Posterior cingulate gyrus (tissue), 11 donors: ENCODE measurements at places on chromosomes 5 and 9.

DNA sequence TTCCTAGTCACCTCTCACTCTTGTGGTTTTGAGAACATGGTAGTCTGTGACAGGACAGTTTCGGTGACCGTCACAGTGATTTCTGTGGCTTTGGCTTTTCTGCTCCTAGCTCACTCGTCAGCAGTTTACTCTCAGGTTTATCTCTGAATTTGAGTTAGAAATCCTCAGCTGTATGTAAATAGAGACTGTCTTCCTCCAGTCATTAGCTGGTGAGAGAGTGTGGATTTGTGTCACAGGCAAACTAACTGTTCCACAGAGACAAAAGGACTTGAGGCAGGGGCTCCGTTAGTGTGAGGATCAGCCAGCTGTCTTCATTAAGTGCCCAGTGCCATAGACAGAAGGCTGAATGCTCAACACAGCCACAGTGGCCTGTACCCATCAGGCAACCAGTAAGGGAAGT, 131.4 kb downstream of the CD180 start:
- DNase-seq: no peak

GRCh38 chr9:4530375-4530774, 40.1 kb downstream of the SLC1A1 start:
- no peak for DNase-seq

- no peak for DNase-seq
Measured at GRCh38 chr5:131382407-131383395, 118.8 kb downstream of the CDC42SE2 start.

DNA sequence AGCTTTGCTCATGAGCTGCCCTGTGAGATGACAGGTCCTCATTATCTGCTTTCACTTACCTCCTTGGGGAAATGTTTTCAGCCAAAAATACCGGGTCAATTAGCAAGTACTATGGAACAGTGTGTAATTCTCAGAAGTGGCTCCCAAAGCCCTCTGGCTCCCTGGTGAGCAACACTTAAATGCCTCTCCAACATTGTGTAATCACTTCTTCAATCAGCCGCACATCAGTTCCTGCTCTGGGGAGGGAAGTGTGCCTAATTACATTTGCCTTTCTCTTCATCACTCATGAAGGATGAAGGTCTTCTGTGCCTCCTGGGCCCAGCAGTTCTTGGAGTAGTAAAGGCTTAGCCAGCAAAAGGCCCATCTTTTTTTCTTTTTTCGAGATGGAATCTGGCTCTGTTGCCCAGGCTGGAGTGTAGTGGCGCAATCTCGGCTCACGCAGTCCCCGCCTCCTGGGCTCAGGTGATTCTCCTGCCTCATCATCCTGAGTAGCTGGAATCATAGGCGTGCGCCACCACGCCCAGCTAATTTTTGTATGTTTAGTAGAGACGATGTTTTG, 23.1 kb downstream of the NIM1K start:
- no peak for DNase-seq

DNA sequence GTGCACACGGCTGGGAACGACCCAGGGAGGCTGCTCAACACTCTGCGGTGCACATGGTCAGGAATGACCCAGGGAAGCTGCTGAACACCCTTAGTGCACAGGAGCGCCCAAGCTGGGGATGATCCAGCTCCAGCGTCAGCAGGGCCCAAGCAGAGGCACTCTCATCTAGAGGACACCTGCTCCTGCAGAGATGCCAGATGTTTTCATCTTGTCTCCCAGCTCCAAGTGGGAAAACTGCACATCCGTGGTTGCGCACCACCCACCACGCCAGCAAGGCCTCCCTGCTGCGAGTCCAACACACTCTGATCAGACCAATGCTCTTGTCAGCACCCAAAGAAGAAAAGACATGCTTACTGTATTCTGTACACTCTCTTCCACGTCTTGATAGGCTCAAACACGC, 34.1 kb downstream of the UBE2QL1 start:
- DNase-seq: peak; percentile 88

DNA sequence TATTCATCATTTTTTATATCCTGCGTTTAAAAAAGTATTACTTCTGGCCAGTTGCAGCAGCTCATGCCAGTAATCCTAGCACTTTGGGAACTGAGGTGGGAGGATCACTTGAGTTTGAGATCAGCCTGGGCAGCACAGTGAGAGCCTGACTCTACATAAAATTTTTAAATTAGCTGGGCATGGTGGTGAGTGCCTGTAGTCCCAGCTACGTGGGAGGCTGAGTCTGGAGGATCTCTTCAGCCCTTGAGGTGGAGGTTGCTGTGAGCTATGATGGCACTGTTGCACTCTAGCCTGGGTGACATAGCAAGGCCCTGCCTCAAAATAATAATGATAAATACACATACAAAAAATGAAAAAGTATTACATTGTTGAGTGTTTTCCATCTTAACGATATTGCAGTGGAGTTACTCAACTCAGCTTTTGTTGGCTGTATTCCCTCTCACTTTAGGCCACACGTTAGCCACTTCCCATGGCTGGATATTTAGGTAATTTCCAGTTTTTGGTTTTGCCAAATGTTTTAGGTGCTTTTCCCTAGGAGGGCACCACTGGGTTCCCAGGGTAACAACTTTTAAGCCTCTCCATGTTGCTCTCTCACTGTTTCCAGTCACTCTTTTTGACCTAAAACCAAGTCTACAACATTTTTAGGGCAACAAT, 20.6 kb downstream of the SHB start:
- no peak for DNase-seq

- DNase-seq: no peak
Measured at GRCh38 chr5:90645024-90645610, 86.5 kb downstream of the ADGRV1 start.

DNA sequence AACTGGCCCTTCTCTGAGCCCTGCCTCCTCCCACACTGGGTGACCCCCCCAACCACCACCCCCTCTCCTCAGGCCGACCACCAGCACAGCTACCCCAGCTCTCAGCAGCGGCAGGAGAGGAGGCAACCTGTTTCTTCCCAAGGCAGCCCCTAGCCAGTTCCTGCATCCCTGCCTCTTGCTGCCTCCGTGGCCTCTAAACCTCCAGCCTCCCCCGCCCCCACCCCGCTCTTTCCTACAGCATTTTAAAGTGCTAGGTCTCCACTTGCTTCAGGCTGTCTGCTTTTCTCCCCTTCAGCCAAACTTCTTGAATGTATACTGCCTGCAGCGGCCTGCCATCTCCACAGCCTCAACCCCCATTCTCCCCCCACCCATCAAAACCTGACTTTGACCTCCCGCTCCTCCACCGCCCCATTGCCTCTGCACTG, 135.6 kb downstream of the DAB2IP start:
- DNase-seq: peak; percentile 55

GRCh38 chr9:132756214-132756845, 86.1 kb downstream of the GTF3C4 start:
- peak; percentile 34 for DNase-seq

DNA sequence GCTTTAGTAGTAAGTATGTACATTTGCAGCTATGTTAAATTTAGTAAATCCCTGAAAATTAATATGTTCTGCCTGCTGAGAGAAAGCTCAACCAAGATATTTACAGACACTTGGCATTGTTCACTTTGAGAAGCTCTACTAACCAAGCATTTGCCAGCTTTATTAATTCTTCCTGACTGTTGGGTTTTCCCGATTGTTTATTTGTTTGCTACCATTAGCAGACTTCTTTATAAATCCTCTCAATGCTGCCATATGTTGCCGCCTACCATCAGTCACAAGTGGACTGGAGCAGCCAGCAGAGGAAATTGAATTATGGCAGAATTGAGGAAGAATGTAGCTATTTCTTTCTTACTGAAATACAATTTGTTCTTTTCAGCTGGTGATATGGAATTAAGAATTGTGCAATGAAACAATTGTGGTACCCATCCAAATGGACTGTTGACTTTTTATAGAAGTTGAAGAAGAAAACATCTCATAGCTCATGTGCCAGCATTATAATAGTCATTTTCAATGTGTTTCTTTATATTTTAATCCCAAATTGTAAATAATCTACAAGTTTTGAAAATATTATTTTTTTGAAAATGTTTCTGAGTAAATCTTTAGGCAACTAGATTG, 588.7 kb upstream of the CDH6 start:
- no peak for DNase-seq

GRCh38 chr5:177524539-177524900, 7.8 kb upstream of the DDX41 start:
- DNase-seq: no peak

DNA sequence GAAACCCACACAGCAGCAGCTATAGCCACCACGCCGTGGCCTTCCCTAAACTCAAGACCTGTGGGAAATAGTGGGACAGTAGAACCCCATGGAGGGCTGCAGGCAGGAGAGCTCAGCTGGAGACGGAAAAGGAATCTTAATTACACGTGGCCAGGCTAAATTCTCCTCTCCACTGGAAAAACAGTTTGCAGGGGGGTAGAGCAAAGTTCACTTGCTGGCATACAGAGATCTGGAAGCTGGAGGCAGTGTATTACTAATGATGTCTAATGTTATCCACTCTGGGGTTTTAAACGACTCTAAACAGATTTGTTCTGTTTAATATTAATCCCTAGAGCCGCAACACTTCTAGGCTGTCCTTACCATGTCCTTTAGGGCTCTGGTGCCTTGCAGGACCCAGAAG, 257.1 kb downstream of the SAXO1 start:
- DNase-seq: no peak

- DNase-seq: no peak
Measured at GRCh38 chr9:37066139-37066725, 32.2 kb upstream of the PAX5 start.

DNA sequence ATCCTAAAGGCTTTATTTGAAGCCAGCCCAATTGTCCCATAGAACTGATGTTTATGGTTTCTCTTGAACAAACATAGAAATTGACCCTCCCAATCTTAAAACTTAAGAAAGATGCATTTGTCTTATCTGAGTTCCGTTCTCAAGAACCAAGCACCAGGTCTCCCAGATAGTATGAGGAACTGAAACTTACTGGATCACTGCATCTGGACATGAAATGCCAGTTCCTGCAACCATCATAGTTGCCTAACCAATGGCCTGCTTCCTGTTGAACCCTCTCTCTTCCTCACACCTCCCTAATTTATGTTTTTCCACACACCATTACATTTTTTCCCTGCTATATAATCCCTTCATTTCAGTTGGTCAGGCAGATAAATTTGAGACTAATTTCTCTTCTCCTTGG, 478.9 kb downstream of the HTR1A start:
- DNase-seq: no peak

GRCh38 chr5:132771503-132771998, 5.5 kb downstream of the SEPTIN8 start:
- DNase-seq: no peak

DNA sequence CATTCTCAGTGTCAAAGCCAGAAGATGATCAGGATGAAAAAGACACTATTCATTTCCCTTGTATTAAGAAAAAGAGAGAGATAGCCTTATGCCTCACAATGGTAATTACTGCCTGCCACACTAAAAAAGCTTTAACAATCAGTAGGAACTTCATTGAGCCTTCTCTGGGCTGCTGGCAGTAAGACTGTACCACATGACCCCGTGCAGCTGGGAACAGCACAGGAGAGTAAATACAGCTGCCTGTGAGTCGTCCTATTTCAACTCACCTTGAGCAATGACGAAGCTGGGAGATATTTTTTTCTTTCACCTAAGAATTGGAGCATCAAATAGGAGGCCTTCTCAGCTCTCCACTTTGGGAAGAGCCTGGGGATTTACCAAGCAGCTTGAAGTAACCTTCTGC, 316.3 kb downstream of the GABRB2 start:
- no peak for DNase-seq

- no peak for DNase-seq
Measured at GRCh38 chr5:95621839-95622629, 2.1 kb downstream of the GPR150 start.

GRCh38 chr9:121735065-121735792, 83.8 kb downstream of the DAB2IP start:
- no peak for DNase-seq

- no peak for DNase-seq
Measured at GRCh38 chr5:19977099-19977498, 10.9 kb downstream of the CDH18 start.

DNA sequence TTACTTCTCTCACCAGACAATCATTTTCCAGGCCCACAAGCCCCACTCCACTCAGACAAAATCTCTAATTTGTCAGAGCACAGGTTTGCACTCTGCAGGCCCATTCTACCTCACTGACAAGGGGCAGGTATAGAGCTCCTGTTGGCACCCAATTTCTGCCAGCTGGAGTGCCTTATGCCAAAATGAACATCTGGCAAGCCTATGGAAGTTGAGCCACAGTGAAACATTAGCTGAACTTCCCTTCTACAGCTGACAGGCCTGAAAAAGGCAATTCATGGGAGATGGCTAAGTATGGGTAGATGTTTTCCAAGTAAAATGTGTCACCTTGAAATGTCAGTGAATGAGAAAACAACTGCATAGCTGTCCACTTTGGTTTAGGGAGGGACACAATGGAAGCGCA, 87.0 kb downstream of the SPOCK1 start:
- no peak for DNase-seq

GRCh38 chr5:459562-460272, 16.7 kb downstream of the EXOC3 start:
- peak; percentile 71 for DNase-seq

DNA sequence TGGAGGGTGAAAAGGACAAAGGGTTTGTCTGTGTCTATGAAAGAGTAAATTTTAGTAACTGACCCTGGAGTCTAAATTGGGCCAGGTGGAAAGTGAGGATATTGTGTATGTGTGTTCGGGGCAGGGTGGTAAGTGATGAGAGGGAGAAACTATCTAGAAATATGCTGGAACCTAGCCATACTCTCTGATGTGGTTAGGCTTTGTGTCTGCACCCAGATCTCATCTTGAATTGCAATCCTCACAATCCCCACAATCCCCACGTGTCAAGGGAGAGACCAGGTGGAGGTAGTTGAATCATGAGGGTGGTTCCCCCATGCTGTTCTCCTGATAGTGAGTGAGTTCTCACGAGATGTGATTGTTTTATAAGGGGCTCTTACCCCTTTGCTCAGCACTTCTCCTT, 60.6 kb downstream of the COMMD10 start:
- no peak for DNase-seq

DNA sequence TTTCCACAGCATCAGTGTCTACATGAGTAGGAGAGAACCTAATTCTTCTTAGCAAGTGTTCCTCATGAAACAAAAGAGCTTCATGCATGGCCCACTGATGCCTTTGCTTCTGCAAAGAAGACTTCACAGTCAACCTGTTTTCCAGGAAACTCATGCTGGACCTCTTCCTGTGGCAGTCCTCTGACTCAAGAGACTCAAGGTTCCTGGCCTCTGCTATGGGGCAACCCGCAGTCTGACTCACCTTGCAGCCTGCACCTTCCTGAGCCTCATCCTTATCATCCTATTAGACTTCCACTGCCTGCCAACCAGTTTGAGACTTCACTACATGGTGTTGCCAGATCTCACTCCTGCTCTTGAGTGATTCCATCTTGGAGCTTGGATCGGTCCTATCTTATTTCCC, 17.6 kb upstream of the AGGF1 start:
- DNase-seq: no peak

GRCh38 chr5:132776131-132776937, 705 bp downstream of the SEPTIN8 start:
- DNase-seq: peak; percentile 63

- no peak for DNase-seq
Measured at GRCh38 chr9:131469356-131469755, 33.4 kb upstream of the POMT1 start.

GRCh38 chr5:127440831-127441230, 76.6 kb upstream of the PRRC1 start:
- no peak for DNase-seq

GRCh38 chr5:97967292-97967691, 784.2 kb upstream of the RIOK2 start:
- no peak for DNase-seq

- no peak for DNase-seq
Measured at GRCh38 chr5:135694906-135695305, 116.1 kb upstream of the CXCL14 start.

GRCh38 chr5:88979726-88980125, 96.7 kb upstream of the MEF2C start:
- no peak for DNase-seq

GRCh38 chr5:28750251-28750650, 1711.9 kb upstream of the CDH9 start:
- no peak for DNase-seq
